ENCODE measurements at places on chromosomes 2 and 18.

- DNase-seq: no peak
Observed at GRCh38 chr2:69848186-69848790, 18.8 kb downstream of the GMCL1 start.

GRCh38 chr2:64311191-64311910, 142.6 kb upstream of the LGALSL start:
- no peak for DNase-seq

- DNase-seq: no peak
Observed at GRCh38 chr18:78736015-78736690, 243.5 kb upstream of the SALL3 start.

GRCh38 chr2:48906633-48907032, 151.1 kb upstream of the LHCGR start:
- DNase-seq: no peak

- no peak for DNase-seq
Observed at GRCh38 chr2:166092889-166093288, 34.9 kb downstream of the SCN1A start.

DNA sequence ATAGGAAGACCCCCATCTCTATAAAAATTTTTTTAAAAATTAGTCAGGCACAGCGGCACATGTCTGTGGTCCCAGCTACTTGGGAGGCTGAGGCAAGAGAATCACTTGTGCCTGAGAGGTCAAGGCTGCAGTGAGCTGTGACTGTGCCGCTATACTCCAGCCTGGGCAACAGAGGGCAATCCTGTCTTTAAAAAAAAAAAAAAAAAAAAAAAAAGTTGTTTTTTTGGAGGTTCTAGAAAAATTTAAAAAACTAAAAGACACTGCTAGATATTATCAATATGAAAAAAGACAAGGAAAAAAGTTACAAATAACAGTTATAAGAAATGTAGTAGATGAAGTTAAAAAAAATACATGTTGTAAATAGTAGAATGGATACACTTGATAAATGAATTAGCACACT, 56.1 kb upstream of the C2orf15 start:
- DNase-seq: no peak

- no peak for DNase-seq
Observed at GRCh38 chr2:22807872-22808271, 577.1 kb upstream of the KLHL29 start.

- DNase-seq: no peak
Observed at GRCh38 chr18:26502823-26503222, 45.5 kb downstream of the KCTD1 start.

GRCh38 chr2:238158018-238158508, 707 bp upstream of the ERFE start:
- DNase-seq: no peak

- no peak for DNase-seq
Observed at GRCh38 chr18:48956356-48956755, 5.6 kb upstream of the SMAD7 start.

- no peak for DNase-seq
Observed at GRCh38 chr2:184312970-184313369, 285.4 kb upstream of the ZNF804A start.

GRCh38 chr2:46615986-46616485, 136.7 kb downstream of the TMEM247 start:
- DNase-seq: no peak

DNA sequence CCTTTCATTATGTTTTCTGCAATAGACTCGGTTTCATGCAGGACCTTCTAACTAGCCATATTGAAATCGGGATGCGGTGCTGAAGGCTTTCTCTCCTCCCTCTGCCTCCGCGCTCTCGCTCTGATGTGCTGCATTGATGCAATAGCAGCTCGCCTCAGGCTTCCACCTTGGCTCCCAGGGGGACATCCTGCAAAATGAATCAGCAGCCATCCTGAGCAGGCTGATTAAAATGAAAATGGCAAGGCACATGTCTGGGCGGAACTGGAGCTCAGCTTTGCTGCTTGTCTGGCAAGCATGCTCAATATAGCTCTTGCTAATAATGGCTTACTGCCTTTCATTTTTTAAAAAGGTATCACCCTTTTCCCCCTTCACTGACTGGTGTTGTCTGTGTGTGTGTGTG, 806 bp upstream of the MYT1L start:
- DNase-seq: no peak

- DNase-seq: no peak
Observed at GRCh38 chr2:200138391-200139124, 167.9 kb upstream of the SPATS2L start.

DNA sequence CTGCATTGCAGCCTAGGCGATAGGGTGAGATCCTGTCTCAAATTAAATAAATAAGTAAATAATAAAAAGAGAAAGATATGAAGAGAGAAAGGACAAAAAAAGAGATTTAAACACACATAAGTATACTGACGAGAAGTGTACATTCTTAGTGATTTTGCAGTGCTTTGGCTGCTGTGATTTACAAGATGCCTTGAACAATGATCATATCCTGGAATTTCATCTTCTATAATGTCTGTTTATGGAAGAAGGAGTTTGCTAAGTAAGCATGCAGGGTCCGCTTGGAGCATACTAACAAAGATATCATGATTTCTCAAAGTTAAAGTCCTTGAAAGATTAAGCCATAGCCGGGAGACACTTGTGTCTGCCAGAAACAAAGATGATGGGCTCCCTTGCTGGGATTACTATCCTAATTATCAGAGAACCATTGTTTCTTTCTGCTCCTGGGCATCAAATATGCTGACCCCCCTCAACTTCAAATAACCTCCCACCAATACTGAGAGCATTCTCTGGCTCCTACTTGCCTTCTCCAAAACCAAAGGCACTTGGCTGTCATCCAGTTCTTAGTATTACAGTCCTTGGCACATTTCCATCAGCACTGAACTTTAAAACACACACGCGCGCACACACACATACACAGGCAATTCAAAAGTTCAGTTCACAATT, 47.5 kb upstream of the STAM2 start:
- DNase-seq: no peak

DNA sequence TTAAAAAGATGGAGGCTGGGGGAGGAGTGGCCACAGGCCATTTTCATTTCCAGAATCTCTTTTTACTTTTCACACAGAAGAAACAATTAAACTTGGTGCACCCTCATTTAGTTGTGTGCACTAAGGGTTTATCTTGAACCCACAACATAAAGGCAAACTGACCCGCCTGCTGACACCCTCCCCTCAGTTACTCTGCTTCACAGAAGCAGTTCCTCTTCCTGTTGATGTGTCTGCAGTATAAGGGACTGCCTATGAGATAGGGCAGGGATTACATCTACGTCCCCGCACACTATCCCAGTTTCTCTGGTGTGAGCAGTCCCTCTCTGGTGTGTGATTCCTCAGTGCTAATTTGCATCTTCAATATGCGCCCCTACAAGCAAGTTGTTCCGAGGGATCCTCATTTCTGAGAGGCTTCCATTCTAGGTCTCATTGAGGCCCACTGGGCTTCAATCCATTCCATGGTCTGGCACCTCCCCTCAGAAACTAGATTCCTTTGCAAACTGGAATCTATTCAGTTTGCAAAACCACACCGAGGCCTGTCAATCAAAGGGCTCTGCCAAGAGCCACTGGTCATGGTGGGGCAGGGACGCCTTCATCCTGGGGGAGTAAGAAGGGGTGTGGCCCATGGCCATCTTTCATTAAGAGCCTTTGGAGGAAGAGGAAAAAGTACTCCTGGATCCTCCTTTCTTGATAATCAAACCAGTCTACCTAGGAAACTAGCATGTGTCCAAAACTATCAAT, 12.3 kb downstream of the CREG2 start:
- no peak for DNase-seq

GRCh38 chr2:41940745-41941063, 107.1 kb upstream of the PKDCC start:
- DNase-seq: no peak

DNA sequence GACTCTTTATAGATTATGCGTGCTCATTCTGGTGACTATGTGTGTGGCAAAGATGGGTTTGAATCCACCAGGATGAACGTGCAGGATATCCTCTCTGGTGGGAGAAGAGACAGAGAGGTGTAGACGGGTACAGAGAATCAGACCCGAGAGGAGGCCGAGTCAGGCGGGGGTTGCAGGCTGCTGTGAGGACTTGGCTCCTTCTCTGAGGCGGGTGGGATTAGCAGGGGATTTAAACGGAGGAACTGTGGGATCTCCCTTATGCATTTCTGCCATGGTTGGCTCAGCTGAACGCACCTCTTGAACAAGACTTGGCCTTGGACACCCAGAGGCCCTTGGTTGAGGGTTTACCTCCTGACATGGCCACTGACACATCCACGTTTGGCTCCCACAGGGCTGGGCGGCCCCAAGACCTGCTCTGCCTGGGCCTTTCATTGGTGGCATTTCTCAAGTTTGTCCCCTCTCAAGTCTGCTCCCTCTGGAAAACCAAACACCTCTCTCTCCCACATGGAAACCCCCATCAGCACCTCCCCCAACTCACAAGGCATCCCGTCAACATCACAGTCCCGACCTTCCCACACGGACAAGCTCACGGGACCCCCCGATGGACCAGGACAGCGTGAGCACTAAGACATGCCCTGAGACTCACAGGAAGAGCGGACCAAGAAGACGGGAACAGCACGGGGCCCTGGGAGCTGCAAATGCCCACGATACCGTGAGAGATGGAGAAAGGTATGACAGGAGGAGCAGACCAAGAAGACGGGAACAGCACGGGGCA, 158.3 kb downstream of the RTP5 start:
- DNase-seq: no peak

GRCh38 chr2:200296118-200296517, 10.4 kb upstream of the SPATS2L start:
- DNase-seq: no peak

DNA sequence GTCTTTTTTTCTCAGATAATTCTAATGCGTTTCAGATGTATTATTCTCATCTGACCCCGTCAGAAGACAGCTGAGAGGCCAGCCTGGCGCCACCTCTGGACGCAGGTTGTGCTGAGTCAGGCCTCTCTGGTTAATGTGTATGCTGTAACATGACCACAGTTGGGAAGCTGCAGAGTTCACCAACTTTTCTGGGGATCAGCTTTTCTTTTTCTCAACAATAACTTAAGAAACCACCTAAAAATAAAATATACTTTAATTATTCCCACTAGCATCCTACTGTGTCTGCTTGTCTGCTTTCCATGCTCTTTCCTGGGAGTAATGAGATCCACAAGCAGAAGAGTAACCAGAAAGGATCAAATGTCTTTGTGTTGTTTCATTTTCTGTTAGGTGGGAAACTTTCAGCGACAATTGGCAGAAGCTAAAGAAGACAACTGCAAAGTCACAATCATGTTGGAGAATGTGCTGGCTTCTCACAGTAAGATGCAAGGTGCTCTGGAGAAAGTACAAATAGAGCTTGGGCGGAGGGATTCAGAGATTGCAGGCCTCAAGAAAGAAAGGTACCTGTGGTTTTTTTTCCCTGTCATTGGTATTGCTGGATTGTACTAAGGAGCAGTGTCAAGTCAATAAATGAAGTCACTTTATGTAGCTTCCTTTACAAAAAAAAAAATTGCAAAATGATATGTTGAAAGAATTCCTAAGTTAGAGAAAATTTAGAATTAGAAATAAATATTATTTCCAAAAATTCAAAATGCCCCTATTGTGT, 79.8 kb downstream of the CCDC150 start:
- no peak for DNase-seq

DNA sequence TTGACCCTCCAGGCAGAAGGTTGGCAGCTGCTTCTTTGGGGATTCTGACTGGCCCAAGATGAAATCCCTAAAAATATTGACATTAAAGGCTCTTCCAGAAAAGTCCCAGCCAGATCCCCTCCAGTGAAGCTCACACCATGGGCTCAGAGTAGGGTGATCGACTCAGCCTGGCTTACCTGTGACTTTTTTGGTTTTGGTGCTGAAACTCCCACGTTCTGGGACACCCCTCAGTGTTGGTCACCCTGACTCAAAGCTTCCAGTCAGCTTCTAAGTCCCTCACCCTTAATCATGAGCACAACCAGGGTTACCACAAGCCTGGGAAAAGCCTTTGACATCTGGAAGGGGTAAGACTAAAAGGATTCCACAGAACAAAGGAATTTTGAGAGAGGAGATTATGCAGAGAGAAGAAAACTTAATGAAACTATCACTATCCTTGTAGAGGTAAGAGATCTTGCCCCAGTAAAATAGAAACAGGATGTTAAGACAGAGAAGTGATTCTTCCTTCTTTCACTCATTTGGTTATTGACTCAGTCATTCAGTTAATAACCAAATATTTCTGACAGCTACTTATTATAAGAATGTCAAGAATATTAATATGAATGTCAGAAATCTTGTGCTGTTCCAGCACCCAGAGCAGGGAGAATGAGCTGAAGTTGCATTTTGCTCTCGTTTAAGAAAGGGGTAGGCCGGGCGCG, 66.8 kb upstream of the SEC11C start:
- DNase-seq: no peak

- DNase-seq: no peak
Observed at GRCh38 chr18:69980982-69981804, 33.5 kb upstream of the CD226 start.

DNA sequence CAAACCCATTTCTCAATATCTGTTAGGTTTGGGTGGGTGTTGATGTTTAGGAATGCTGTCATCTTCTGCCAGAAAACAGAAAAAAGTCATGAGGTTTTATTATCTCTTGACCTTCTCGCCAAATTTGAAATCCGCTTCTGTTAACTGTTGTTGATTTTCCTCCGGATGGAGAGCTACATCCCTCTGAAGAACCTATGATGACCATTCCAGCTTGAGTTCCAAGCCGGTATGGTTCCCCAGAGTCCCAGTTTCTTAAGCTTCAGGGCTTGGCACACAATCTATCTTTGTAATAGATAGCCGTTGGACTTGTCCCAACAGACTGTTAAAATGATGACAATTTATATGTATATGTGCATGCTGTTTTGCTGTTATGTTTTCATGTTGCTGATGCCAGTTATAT, 1201.0 kb downstream of the LRP1B start:
- DNase-seq: no peak

DNA sequence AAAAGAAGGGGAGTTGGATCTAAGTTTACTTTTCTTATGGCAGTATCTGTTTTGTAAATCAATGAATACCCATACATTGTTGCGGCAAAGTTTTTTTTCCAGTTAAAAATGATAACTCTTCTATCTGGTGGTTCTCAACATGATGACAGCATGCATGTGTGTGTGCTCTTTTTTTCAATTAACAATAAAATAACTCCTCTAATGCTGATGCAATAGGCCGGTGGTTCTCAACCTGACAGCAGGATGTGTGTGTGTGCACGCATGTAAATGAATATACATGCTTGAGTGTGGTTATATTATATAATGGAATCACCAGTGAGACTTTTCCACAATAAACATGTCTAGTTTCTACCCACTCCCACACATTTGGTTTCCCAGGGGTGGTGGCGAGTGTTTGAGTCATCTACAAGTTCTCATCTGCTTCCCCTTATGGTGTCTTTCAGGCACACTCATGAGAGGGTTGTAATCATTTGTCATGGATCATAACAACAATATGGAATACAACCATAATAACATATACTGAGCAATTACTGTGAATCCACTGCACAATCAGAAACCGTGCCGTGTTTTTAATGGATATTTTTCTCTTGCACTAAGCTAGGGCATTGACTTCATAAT, 31.2 kb downstream of the PARD3B start:
- no peak for DNase-seq

- DNase-seq: no peak
Observed at GRCh38 chr2:57906152-57906732, 140.4 kb upstream of the VRK2 start.

- DNase-seq: no peak
Observed at GRCh38 chr2:144703852-144704708, 184.2 kb upstream of the ZEB2 start.

GRCh38 chr2:172376505-172377125, 50.8 kb upstream of the ITGA6 start:
- DNase-seq: no peak

Data from GM12891 (cell line).